Hematopoietic multipotent progenitor cell treated with erythropoietin and hydrocortisone succinate and interleukin-3 and kit ligand, for 6 days (in vitro differentiated cells): ENCODE measurements at places on chromosomes 3 and 15.

DNA sequence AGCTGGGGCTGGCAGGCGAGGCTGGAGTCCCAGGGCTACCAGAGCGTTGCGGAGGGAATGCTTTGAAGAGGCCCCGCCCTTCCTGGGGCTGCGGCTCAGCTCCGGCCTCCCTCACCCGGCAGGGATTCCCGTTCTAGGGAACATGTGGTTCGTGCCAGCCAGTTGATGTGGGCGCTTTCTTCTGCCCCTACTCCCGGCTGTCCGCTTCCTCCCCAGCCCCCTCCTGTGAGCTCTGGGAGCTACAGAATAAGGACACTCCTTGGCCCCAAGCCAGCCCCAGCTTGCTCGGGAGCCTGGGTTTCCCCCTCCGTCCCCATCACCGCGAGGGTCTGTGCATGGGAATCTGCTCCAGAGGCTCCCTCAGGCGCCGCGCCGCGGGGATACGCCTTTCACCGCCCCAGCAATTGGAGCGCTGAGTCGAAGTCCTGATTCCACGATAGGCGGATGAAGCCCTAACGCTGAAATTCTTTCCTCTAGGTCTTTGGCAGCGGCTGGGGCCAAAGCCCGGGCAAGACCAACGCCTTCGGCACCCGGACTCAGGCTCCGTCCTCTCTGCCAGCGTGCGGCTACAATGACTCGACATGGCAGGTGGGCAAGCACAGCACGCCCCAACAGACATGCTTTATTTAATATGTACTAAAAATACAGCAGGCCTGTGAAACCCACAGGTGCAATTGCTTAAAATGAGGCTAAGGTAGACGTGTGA lies 69.5 kb downstream of the KLF15 start:
- no peak for DNase-seq

DNA sequence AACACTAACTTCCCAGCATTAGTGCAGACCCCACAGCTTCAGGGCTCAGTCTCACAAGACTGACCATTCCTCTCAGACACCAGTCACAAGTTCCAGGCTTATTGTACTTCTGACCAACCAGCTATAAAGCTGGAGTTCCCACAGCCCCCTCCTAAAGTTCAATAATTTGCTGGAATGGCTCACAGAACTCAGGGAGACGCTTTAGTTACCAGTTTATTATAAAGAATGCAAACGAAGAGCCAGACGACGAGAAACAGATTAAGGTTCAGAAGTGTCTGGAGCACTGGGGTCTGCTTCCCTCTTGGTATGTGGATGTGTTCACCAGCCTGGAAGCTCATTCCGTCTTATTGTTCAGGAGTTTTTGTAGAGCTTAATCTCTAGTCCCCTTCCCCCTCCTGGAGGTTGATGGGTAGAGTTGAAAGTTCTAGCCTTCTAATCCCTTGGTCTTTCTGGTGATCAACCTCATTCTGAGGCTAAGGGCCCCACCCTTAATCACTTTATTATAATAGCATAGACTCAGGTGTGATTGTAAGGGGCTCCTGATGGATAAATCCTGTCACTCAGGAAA lies 4.8 kb upstream of the CSRNP1 start:
- no peak for DNase-seq

- DNase-seq = no peak
Measured at GRCh38 chr3:132083583-132084279, 48.9 kb upstream of the CPNE4 start.

GRCh38 chr3:184361532-184361931 lies at the start of the genes CLCN2 and POLR2H:
TSS of gene CLCN2 (minus strand) at chr3:184361605. CDS start at chr3:184361479, 126 bp downstream.
TSS of gene POLR2H (plus strand) at chr3:184361710. CDS start at chr3:184363493, 1,783 bp downstream.
- peak; percentile 64 for DNase-seq

DNA sequence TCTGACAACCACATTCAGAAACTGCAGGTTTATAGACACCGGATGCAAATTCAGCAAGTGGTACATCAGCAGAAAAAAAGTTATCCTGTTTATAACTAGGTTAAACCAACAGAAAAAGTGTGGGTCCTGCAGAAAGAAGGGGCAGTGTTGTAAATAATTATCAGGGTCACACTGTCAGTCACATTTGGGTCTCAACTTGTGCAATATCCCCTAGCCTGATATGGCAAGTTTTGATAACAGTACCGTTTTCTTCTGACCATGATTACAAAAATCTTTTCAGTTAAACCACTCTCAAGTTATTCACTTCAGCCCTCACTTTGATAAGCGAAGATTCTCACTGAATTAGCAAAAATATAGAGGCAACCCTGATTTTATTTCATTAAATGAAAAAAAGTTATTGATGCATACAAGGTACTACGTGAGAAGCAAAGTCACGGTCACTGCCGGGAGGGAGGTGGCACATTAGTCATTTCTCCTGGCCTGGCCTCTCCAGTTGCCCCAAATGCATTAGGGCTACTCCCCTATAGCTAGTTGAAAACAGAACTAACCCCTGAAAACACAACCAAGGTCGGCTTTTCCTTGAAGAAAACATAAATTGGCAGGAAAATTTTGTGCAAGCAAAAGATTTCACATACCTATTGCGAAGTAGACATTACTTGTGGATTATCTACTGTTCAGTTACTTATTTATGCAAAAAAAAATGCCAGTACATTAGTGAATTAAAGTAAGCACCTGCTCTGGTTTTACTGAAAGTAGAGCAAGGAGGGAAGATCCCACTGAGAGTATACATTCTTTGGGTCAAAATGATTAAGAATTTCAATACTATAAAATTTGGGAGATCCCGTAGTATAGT lies 28.6 kb downstream of the IL5RA start:
- DNase-seq = peak; percentile 65

DNA sequence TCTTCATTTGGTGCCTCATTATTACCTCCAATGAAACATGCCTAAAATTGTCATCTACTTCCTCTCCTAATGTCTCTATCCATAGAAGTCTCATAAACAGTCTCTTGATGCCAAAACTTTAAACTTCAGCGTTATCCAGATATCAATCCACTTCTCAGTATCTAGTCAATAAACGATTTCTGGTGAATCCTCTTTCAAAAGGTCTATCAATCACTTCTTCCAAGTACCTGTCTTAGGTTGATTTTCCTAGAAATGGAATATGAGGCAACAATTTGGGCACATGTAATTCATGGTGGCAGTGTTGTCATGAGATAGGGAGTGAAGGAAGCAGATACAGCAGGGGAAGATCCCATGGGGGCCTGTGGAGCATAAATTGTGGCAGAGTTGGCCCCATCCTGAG lies 348.5 kb upstream of the POU1F1 start:
- no peak for DNase-seq

- peak; percentile 95 for DNase-seq
Measured at GRCh38 chr3:142976621-142977398, 13.3 kb upstream of the PAQR9 start.
